ENCODE measurements at places on chromosomes 7 and 10.

DNA sequence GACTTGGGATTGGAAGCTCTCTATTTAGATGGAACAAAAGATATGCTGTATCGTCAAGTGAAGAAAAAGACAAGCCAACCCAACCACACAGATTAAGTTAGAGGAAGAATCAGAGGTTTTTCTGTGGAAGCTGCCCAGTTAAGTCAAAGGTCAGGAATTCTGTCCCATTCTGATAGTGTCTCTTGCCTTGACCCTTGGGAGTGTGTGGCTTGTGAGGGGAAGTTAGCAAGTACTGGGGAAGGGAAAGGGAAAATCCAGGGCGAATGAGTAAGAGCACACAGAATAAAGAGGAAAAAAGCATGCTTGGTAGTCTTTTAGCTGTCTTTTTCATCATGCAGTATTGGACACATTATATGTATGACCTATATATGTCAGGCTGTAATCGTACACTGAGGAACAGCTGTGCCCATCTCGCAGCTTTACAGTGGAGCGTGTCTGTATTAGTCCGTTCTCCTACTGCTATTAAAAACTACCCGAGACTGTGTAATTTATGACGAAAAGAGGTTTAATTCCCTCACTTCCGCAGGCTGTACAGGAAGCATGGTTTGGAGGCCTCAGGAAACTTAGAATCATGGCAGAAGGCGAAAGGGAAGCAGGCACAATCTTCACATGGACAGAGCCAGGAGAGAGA is 197.2 kb downstream of the GALNT17 start:
- no peak for DNase-seq

DNA sequence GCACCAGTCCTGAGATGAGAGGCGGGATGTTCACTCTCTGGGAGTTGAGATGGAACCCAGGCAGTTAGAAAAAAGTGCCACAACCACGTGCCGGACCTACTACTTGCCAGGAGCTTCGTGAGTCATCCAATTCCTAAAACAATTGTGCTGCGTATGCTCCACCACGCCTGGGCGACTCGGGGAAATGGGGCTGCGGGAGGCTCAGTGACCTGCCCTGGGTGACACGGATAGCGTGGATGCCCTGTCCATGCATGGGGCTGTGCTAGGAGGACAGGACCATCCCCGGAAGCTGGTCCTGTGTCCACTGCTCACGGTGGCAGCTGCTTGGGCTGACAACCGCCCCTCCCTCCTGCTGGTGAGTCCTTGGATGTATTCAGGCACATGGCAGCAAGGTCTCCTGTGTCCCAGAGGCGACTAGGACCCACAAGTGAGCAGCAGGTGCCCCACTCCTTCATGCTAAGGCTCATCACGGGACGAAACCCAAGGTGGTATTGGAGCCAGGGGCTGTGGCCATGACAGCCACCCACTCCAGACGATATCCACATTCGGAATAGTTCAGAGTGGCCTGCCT is 90.4 kb downstream of the BMS1 start:
- no peak for DNase-seq

- no peak for DNase-seq
Observed at GRCh38 chr10:89379103-89379502, 1.2 kb downstream of the IFIT1B start.

DNA sequence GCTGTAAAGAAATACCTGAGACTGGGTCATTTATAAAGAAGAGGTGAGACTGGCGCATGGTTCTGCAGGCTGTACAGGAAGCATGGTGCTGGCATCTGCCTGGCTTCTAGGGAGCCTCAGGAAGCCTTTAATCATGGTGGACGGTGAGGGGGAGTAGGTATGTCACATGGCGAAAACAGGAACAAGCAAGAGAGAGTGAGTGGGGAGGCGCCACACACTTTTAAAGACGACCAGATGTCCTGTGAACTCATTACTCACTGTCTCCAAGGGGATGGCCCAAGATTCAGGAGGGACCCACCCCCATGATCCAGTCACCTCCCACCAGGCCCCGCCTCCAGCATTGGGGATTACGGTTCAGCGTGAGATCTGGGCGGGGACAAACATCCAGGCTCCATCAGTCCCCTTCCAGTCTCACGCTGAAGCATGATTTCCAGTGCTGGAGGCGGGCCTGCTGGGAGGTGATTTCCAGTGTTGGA is 3.2 kb downstream of the ZNF316 start:
- DNase-seq: no peak

- peak; percentile 53 for DNase-seq
Observed at GRCh38 chr7:131011432-131011742, 277.4 kb upstream of the KLF14 start.

DNA sequence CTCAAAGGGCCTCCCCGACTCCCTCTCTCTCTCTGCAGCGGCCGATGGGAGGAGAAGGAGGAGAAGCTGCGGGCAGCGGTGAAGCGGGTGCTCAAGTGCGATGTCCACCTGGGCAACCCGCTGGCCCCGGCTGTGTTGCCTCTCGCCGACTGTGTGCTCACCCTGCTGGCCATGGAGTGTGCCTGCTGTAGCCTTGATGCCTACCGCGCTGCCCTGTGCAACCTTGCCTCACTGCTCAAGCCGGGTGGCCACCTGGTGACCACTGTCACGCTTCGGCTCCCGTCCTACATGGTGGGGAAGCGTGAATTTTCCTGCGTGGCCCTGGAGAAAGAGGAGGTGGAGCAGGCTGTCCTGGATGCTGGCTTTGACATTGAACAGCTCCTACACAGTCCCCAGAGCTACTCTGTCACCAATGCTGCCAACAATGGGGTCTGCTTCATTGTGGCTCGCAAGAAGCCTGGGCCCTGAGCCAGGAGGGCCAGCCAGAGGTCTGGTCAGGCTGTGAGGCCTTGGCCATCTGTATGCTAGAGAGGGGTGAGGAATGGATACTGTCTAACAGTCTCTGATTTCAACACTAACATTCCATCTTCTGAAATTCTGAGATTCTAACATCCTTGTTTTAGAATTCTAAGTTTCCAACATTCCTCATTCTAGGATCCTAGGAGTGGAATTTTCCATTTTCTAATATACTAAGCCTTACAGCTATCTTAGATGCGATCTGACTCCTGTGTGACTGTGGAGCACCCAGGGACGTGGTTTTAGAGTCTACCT is 3.6 kb downstream of the INMT start:
- peak; percentile 73 for DNase-seq

GRCh38 chr10:122154545-122155366 is 116.3 kb upstream of the BTBD16 start:
- DNase-seq: peak; percentile 84

DNA sequence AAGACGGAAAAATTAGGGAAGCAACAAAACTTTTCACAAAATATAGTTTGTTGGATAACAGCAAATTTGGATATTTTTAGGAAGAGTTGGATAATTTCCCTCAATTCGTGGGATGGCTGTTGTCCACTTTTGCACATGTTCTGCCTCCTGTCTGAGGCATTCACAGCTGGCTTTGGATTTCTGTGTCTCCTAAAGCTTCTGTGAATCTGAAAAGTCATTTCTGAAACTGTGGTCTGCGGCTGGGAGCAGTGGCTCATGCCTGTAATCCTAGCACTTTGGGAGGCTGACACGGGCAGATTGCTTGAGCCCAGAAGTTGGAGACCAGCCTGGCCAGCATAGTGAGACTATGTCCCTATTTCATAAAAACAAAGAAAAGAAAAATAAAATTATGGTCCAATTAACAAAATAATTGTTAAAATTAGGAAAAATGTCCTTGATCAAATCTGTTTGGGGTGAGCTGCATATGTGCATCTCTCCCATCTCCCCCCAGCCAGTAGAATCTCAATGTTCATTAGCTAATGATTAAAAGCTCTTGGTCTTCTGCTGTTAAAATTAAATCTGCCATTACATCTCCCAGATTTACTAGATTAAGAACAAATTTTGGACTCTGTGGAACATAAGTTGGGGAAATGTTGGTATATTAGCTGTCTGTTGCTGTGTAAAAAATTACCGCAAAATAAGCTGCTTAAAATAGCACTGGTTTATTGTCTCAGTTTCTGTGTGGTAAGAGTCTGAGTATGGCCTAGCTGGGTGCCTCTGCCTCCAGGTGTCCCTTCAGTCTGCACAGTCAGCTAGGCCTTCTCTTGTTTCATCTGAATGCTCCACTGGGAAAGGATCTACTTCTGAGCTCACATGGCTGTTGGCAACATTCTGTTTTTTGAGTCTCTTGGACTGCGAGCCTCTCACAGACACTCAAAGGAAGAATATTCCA is 332.0 kb upstream of the FZD1 start:
- no peak for DNase-seq

- no peak for DNase-seq
Observed at GRCh38 chr7:50446542-50446960, 3.6 kb downstream of the FIGNL1 start.

DNA sequence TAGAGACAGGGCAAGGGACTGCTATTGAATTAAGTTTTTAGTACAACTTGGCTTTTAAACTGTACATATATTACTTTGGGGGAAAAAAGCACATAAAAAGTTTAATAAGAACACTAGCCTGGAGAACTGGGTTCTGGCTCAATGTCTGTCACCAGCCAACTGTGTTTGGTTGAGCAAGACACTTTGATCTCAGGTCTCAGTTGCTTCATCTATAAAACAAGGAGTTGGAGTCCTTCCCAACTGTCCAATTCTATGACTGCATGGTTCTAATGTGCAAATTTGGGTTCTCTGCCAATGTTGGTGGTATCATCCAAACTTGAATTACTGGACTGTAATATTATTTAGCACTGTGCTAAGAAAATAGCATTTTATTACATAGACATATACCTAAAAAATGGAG is 50.3 kb downstream of the ATXN7L1 start:
- DNase-seq: peak; percentile 20

DNA sequence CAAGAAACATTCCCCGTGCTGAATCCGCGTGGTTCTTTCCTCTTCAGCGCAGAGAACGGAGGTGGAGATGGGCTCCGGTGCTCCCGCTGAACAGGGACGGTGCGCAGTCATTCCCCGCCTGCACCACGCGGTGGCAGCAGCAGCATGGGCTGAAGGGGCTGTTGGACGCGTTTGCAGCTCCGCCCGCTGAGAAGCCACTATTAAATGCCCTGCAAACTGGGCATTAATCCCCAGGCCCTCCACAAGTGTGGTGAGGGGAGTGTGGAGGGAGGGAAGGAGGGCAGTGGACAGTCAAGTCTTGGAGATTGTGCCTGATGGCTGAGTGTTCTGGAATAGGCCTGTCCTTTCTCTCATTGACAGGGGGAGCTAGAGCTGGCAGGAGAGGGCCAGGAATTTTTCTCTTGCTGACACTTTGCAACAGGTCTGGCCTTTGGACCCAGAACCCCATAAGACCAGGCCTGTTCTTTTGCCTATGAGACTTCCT is 240.2 kb upstream of the INHBA start:
- peak; percentile 78 for DNase-seq

DNA sequence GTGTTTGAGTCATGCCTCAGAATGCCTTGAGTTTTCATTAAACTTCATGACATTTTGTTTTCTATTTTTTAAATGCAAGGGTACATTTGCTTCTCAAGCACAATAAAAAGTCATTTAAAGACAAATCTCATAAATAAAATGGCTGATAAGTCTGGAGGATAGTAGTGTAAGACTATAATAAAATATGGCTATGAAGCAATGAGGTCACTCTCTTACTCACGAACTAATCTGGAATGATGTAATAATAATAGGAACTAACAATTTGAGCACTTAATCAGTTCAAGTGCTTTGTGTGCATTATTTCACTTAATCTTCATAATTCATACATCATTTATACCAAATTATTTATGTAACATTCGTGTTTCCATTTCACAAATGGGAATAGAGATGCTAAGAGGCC is 149.3 kb upstream of the CTTNBP2 start:
- no peak for DNase-seq

DNA sequence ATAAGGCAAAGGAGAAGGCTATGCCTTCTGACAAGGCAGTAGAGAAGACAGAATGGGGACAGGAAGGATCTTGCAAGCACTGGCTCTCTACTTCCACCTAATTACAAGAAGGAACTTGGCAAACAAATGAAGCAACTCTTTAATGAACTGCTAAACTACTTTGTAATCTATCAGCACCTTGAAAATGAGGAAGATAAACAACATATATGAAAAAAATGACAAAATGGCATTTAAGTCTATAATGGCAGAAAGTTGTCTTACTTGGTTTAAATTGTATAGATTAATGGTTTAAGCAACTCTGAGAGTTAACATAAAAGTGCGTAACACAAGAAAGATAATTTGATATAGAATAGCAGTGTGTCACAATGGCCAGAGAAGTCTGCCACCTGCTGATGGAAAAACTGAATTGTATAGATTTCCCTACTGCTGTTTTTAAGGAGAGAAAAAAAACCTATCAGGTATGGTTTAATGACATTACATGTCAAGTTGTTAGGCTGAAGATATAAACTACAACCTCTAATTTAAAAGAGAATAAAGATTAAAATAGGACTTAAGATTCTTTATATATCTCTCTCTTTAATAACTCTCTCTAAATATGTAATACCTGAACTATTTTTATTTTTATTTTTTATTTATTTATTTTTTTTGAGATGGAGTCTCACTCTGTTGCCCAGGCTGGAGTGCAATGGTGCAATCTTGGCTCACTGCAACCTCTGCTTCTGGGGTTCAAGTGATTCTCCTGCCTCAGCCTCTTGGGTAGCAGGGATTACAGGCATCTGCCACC is 11.8 kb downstream of the NT5C3A start:
- peak; percentile 27 for DNase-seq

DNA sequence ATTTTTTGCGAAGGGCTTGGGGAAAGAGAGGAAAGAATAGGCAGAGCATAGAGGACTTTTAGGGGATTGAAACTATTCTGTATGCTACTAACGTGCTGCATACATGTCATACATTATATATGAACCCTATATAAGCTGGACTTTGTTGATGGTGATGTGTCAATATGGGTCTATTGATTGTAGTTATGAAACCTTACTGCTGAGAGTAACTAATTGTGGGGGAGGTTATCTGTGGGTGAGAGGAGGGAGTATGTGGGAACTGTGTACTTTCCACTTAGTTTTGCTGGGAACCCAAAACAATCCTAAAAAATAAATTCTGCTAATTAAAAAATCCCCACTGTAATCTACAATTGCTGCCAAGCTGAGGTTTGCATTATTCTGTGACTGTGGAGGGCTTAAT is 15.3 kb upstream of the CYP2C19 start:
- no peak for DNase-seq

DNA sequence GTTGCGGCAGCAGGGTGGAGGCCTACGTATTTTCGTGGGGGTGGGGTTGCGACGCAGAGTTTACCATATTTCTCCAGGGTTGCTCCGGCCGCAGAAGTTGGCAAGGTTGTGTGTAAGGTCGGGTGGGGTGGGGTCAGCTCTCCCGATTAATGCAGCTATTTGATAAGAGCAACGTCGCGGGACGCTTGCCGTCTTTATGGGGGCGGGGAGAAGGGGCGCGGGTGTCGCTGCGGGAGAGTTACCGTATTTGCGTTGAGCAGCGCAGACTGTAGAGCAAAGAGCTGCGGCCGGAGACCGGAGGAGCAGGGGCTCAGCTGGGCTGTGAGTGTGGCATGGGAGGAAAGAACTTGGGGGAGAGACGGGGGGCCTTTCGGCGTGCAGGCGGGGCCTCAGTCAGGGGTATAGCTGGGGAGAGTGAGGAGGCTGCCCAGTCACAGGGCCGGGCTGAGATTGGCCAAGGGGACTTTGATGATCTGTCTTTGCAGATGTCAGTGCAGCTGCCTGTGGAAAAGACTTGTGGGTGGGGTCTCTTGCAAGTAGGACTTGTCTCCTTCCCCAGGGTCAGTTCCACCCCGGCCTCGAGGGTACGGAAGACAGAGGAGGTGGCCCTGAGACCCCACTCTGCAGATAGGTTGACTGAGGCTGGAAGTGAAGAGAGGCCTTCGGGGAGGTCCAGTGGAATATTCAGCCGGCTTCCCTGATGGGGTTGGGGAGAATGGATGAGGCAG is 26.6 kb downstream of the ZNF775 start:
- DNase-seq: no peak
